Ureter (tissue), 1 donor: ENCODE measurements at places on chromosomes 1 and 21.
A peak's percentile ranks its signal among the peaks of the same experiment; 100 is the strongest.

- no peak for DNase-seq
Measured at GRCh38 chr1:196319301-196319700, 288.9 kb downstream of the KCNT2 start.

DNA sequence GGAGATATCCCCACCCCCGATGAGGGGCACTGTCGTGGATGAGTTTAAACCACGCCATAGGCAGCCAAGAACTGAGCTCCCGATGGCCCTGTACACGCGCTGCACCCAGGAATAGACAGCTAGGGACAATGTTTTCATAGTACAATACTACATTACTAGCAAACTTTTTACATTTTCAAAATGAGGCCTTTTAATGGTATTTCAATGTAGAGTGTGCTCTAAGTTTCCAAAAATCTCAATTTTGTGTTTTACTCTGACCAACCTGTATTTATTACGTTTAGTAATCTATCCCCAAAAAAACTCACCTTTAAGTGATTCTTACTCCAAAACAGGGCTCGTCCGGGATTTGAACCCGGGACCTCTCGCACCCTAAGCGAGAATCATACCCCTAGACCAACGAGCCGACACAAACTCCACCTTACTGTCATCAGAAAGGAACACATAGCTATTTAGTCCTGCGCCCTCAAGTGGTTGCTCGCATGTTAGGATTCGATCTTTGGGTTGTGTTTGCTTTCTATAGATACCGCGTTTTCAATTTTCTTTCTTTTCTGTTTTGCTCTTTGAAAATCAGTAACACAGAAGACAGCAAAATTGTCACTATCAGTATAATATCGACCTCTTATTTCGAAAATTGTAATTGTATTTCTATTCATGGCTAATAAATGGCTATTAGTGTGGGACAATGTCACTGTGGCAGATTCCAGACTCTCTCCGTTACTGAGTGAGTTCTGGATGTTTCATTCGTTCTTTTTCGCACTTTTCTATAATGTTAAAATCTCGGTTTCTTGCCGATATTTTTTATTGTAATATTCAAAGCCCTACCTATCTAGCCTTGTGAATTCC lies 6.4 kb upstream of the MPZL1 start:
- peak; percentile 90 for DNase-seq

DNA sequence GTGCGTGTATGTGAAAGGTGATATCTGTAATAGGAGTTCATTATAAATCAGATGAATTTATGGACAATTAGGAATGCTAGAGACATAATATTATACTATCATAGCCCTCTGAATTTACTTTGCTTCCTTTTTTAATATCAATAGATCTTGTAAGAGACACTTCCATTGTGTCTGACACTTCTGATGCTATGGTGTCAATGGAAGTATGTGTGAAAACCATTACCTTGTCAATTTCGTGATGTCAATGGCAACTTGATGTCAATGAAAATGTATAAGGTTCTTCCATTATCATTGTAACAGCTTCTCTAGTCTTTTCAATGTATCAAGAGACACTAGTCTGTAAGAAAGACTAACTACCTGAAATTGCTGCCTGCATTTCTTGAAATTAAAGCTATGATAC lies 296.8 kb upstream of the DPYD start:
- DNase-seq, result no peak

DNA sequence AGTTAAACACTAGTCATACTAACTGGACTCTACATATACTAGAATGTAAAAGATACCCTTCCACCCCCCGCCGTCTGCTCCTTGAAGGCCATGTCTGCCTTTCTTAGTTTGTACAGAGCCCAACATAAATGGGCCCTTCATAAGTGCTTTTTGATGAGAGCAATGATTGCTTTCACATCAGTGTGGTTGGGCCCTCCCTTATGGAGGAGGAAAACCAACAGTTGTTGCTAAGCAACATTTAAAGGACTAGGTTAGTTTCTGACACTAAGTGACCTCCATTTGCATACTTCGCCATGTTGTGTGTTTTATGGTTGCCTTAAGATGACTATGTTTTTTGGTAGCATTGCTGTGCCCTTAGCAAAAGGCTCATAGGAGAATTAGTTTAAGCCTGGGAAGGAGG lies 182.0 kb upstream of the SGIP1 start:
- no peak for DNase-seq

DNA sequence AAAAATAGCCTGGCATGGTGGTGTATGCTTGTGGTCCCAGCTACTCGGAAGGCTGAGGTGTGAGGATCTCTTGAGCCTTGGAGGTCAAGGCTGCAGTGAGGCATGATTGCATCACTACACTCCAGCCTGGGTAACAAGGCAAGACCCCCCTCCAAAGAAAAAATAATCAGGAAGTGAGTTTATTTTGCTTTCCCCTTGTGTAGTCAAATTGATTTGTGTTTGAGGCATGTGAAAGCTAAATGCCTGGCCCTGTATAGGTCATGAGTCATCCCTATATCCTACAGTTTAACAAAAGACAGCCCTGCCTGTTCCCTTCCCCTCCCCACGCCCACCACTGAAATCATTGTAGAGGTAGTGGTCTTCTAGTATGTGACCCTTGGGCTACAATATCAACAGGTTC lies 241.4 kb upstream of the JUN start:
- DNase-seq, result no peak

DNA sequence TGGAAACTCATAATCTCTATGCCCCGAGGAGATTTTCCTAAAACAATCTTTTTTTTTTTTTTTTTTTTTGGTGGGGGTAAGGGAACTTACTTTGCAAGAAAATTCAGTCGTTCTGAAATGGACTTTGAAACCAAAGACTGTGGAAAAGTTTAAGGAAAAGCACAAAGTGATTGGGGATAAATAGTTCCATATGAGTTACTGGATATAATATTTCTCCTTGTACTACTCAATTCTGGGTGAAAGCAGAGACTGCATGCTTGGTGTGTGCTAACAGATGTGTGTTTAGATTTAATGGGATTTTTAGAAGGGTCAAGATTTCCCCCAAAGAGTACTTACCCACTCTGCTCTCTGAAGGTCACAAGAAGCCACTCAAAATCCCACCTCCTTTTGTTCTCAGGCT lies 204.9 kb upstream of the USP24 start:
- no peak for DNase-seq
